ENCODE measurements at places on chromosomes 13 and 19.

DNA sequence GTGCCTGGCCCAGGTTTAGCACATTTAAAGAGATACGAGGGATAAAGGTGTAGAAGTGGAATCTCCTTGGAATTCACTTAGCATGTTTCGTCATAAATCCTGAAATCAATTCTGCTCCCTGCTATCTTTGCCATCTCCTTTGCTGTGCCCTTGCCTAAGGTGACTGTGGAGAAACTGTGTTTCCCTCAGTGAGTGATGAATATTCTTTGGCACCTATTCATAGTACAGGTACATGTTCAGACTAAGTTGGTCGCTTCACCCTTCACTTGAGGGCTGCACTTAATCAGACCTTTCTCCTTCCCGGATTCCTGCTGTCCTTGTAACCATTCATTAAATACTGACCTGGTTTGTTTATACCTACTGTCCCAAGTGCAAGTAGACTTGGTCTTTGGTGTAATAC lies 17.8 kb downstream of the PCCA start:
- DNase-seq, result no peak

DNA sequence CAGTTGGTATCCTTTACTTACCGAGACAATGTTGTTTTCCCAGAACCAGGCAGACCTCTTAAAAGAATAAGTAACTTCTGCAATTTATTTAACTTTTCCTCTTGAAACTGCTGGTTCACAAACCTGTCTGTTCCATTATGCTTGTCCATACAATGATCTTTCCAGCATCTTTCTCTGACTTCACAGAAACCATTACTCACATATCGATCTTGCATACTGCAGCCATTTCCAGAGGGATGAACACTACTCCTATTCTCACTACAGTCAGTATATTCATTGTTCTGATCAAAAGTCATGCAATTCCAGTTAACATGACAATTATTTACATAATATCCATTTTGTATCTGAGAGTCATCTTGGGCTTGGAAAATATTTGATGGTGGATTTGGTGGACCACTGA lies 2.8 kb downstream of the N4BP2L2 start:
- DNase-seq, result no peak

GRCh38 chr13:86710013-86710412 lies 910.8 kb upstream of the SLITRK6 start:
- no peak for DNase-seq

DNA sequence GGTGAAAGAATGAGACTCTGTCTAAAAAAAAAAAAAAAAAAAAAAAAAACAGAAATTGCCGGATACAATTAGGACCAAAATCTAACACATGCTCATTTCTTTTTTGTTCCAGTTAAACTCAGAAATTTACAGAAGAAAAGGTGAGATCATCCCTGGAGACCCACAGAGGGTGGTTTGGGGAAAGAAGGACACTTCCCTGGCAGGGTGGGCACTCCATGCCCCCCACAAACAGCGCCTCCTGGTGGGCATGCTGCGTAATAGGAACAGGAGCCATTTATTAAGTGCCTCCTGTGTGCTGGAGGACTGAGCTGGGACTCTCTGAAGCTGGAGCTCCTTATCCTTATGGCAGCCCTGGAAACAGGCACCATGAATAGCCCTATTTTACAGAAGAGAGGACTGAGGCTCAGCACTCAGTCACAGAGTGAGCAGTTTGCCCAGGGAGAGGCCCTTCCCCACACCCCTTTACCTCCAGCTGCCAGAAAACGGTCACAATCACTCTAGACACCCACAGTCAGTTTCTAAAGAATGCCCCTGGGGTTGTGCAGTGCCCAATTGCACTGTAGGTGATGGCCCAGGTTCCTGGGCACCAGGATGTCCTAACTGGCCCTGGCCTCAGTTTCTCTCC lies 10.1 kb downstream of the C19orf38 start:
- DNase-seq, result peak; percentile 42

DNA sequence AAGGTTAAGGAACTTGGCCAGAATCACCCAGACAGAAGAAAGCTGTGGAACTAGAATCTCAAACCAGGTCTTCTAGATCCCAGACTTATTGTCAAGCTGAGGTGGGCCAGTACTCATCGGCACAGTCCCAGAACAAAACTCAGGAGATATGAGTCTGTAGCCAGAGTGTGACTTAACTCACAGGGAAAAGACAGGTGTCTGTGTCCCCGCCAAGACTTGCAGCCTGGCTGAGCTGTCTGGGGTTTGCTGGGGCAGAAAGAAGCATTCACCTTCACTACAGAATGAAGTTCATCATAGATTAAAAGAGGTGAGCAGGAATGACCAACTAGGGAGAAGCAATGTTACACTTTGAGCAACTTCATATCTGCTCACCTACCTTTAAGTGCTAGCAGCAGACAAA lies 257.2 kb downstream of the FOXO1 start:
- DNase-seq, result no peak

DNA sequence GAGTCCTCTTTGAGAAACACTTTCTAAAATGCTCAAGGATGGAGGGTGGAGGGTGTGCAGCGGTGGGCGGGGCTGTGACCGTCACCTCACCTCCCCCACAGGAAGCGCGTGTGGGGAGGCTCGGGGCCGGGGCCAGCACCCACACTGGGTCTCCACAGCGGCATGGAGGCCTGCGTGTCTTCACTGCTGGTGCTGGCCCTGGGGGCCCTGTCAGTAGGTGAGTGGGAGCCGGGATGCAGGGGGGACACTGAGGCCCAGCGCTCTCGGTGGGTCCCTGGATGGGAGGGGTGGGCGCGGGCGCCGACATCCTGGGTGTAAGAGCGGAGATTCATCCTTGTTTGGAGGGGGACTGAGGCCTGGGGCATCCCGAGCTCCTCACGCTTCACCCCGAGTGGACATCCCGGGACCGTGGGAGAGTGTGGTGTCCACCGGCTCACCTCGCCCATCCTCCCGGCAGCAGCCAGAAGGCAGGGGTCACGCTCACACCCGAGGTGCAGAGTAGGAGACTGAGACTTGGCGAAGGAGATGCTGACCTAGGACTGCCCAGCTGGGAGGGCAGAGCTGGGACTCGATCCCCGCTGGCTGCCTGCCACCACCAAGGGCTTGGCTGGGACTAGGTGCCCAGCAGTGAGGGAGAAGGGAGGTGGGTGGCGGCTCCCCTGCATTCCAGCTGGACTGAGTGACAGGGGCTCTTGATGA lies at the start of gene GZMM:
TSS of gene GZMM (plus strand) at position 144 of the 699 bp plus-strand sequence. CDS start at position 163, 19 bp downstream.
- no peak for DNase-seq

DNA sequence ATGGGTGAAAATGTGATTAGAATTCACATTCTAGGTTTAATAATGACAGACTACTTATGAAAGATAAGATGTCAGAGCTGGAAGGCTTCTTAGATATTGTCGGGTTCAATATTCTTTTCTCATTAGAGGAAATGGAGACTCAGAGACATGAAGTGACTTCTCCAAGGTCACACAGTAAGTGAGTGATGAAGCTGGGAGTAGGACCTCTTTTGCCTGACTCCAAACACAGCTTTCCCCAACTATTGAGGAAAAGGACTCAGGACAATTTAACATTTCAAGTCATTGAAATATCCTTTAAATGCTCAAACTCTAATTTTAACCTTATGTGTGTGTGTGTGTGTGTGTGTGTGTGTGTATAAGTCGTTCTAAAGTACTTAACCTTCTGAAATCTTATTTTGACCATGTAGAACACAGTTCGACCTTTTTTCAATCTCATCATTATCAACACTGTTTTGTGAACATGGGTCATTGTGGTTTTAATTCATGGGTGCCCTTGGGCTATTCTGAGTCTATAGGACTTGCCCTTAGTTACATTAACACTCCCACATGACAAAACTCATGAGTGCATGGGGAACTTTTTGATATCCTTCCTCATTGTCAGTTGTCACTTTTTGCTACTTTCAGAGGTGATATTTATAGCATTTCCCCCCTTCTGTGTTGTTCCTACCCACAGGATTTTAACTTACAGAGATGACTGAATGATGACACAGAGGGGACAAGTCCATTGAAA lies 53.0 kb downstream of the LRCH1 start:
- no peak for DNase-seq

GRCh38 chr13:85729296-85729695 lies 69.9 kb downstream of the SLITRK6 start:
- DNase-seq, result peak; percentile 20

GRCh38 chr19:1250437-1251260 lies 2.3 kb downstream of the MIDN start:
- peak; percentile 76 for DNase-seq

GRCh38 chr19:43812688-43813087 lies 10.4 kb upstream of the LYPD5 start:
- DNase-seq, result no peak

DNA sequence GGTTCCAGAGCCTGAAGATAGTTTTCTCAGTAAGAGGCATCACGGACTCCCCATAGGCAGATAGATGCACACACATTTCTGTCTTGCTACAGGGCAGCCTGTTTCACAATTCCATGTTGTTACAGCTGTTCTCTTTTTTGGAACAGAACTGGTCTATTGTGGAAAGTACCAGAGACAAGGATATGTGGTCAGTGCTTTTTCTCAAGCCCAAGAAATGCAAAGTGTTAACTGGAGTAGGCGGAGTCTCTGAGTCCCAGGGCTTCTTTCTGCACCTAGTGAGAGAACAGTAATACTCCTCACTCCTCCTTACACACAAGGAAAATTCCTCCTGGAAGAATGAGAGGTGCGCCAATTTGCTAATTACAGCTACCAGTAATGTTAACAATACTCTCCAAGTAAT lies 141.6 kb upstream of the ARGLU1 start:
- DNase-seq, result no peak

- DNase-seq, result no peak
Measured at GRCh38 chr19:5102520-5102919, 133.6 kb downstream of the KDM4B start.

DNA sequence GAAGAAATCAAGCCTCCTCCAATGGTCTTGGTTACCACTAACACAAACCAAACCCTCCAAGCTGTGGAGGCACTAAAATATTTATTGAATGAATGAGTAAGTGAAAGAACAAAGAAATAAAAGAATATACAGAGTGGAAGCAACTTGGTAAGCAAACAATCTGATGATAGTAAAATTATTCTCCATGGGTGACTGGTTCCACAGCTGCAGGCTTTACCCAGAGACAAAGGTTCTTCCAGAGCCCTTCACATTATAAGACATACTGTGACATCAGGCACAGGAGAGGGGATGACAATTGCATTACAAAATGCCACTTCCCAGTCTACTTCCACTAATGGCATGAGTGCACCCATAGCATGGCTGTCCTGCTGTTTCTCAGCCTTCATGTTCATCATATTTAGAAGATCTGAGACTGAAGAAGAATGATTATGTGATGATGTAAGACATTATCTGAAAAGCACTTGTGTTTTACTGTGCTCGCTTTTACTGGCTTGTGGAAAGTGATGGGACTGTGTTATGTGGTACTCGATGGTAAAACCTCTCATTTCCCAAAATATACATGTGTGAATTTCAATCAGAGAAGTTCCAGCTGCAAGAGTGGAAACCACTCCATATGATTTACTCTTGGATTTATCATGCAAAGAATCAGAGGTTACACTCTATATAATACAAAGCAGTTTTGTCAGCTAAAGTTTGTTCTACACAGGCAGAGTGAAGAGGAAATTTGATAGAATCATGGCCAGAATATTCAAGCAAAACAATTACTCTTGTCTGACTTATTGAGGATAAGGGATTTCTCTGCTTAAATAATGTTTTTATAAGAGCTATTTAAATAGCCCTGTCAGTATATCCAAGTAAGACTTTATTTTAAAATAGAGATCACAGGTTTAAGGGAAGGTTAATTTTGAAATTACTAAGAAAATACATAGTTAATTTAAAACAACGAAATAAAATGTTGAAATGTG lies 220.2 kb upstream of the NBEA start:
- DNase-seq, result no peak

DNA sequence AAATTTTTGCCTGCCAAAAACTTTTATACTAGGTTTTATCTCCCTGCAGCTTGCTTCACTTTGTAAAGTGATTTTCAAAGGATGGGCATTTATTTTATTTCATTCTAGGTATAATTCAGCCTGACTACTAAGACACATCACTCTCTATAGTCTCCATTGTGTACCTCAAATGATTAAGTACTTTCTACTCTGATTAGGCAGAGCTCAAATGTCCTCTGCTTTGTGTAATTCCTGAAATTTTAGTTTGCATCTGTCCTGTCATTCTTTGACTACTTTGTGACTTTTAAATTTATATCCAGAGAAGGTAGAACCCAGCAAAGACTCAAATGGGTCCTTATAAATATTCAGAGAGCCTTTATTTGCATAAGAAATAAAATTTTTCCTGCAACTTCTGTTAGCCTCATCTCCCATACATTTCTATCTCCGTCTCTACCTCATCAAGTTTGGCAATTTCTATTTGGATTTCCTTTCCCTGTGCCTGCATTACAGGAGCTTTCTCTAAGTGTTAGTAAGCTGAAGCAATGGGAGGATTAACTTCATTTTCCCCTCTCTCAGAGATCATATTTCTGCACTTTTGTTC lies 1038.0 kb upstream of the ATXN8OS start:
- DNase-seq, result no peak

- DNase-seq, result peak; percentile 48
Measured at GRCh38 chr19:5006201-5006600, 37.3 kb downstream of the KDM4B start.

DNA sequence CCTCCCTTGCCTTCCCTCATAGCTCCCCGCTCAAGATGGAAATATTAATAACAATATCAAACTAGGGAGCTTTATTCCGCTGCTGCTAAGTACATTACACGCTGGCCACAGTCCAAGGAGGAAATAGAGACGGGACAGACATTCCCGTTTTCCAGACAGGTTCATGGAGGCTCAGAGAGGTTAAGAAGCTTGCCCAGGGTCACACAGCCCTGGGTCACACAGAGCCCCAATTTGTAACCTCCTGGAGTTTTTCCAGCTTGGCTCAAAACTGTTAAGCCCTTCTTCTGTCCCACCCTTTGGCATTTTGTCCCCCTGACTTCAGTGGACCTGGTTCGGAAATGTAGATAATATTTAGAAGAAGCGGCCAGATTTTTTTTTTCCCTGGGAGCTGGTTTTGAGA lies 2.0 kb downstream of the BICRA start:
- DNase-seq, result peak; percentile 11

DNA sequence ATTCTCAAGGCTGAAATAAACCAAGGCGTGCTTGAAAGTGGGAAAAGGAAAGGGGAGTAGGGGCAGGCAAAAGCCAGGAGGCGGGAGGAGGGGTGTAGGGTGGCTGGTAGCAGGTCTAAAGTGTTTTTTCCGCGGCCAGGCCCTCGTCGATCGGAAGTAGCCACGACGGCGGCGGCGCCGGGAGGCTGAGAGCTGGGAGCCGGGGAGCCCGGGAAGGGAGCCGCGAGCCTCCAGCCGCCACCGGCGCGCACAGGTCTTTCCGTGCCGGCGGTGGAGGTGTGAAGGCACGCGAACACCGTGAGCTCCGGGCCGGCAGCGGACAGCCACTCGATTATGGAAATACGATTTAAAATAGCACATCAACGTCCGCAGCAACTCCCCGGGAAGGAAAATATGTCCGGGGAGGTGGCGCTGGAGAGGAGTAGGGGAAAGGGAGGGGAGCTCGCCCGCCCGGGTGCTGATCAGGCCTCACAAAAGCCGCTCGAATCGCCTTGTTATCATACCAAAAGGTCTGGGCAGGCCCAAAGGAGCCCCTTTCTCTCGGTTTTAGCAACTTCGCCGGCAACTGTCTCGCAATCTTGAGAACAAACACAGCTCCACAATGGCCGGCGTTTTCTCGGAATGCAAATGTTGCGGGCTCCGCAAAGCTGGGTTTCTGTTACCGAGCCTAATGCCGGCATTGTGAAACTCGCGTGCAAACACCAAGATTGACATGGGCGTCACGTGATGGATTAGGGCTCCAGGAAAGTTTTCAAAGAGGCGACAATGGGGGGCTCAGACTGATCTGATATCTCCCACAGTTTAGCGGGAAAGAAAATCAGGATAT lies 2.9 kb upstream of the PCDH8 start:
- DNase-seq, result peak; percentile 30

- DNase-seq, result peak; percentile 31
Measured at GRCh38 chr19:18109733-18110608, 12.4 kb downstream of the MAST3 start.

All from EH (cell line).